Activated CD8-positive, alpha-beta memory T cell treated with anti-CD3 and anti-CD28 coated beads for 4 hours (primary cell): ENCODE measurements at places on chromosomes 4 and X.

- no peak for DNase-seq
These were observed 53.5 kb upstream of the SMIM31 start for GRCh38 chr4:164700471-164700870.

- no peak for DNase-seq
These were observed 100.0 kb downstream of the SH3BGRL start for GRCh38 chrX:81301877-81302276.

- DNase-seq: no peak
These were observed 8.2 kb upstream of the WDR44 start for GRCh38 chrX:118337687-118338086.

- DNase-seq: no peak
These were observed 349.9 kb downstream of the FBXW7 start for GRCh38 chr4:152185786-152186550.

DNA sequence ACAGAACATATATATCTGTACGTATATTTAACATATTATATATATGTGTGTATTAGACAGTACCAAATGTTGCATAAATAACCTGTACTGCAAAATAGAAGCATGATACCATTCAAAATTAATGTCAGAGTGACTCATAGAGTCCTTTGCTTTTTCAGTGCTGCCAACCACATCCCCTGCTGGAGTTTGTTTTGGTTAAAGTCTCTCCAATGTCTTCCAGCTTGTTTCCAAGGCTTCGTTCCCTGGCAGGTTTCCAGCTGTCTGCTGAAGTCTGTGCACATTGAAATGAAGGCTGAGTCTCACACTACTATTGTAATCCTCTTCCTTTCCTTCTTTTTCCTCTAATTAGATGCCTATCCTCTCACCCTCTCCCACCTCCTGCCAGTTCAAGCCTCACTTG, 14.9 kb downstream of the NRK start:
- DNase-seq: no peak

GRCh38 chr4:26178854-26179253, 142.0 kb upstream of the RBPJ start:
- DNase-seq: no peak

GRCh38 chrX:45056428-45057145, 144.1 kb downstream of the DIPK2B start:
- DNase-seq: no peak

- no peak for DNase-seq
These were observed 8.8 kb downstream of the DCLK2 start for GRCh38 chr4:150087006-150087405.

GRCh38 chr4:26489101-26489985, 941 bp downstream of the CCKAR start:
- DNase-seq: no peak

GRCh38 chrX:103356130-103356798, at the start of gene TCEAL9:
Gene TCEAL9, plus strand, starts transcription at chrX:103356506. Its CDS starts 1,179 bp downstream, at chrX:103357685.
- DNase-seq: no peak
